ENCODE measurements at places on chromosomes 13 and 19. TPM values are rescaled to one million over a fixed set of nuclear protein-coding genes. Genes with fewer than 3 reads are reported as not detected.

ADM5 gene
- total RNA-seq: 1.1 TPM

MLNR gene
- total RNA-seq: not detected

IPO5 gene
- 153 TPM for total RNA-seq

TYROBP gene
- total RNA-seq: not detected

NOTCH3 gene
- total RNA-seq: 63.7 TPM

GIPC1 gene
- 145 TPM for total RNA-seq

ZNF578 gene
- total RNA-seq: 4.2 TPM
